Stimulated activated CD4-positive, alpha-beta T cell treated with anti-CD3 and anti-CD28 coated beads, Interleukin-2, amount 100 ng/mL, for 24 hours (primary cell): ENCODE measurements at places on chromosomes 3 and 15.
A peak's percentile ranks its signal among the peaks of the same experiment; 100 is the strongest.

DNA sequence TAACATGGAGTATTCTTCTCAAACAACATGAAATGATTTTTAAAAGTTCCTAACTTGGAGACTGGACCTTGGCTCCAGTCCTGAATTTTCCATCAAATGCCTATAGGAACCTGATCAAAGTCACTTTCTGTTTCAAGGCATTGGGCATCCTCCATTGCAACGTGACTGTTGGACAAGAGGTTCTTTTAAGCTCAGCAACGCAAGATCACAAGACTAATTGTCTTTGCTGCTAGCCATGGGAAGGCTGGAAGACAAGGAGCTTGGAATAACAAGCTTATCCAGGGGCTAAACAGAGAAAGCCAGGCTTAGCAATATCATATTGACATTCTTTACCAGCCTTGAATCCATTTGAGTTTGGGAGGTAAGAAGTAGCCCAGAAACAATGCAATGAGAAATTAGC, 48.3 kb downstream of the SST start:
- no peak for DNase-seq

DNA sequence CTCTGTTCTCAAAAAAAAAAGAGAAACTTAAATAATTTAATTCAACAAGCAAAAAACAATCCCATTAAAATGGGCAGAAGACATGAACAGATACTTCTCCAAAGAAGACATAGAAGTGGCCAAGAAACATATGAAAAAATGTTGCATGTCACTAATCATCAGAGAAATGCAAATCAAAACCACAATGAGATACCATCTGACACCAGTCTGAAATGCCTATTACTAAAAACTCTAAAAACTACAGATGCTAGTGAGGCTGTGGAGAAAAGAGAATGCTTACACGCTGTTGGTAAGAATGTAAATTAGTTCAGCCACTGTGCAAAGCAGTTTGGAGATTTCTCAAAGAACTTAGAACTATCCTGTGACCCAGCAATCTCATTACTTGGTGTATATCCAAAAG, 382.9 kb downstream of the OTOL1 start:
- no peak for DNase-seq

- no peak for DNase-seq
Measured at GRCh38 chr3:159806412-159806811, 182.2 kb upstream of the IL12A start.

- DNase-seq: no peak
Measured at GRCh38 chr3:11382146-11382745, 110.0 kb downstream of the ATG7 start.

GRCh38 chr3:129690406-129690805, 83.9 kb upstream of the PLXND1 start:
- DNase-seq: peak; percentile 25
